Posterior cingulate gyrus (tissue), 11 donors: ENCODE measurements at places on chromosomes 2 and 18.

GRCh38 chr2:147851244-147851930 is 6.6 kb downstream of the ACVR2A start:
- DNase-seq: no peak

GRCh38 chr2:15636972-15637785 is 45.5 kb downstream of the DDX1 start:
- DNase-seq: peak; percentile 91

- DNase-seq: no peak
These were observed 447.4 kb upstream of the TRIB2 start for GRCh38 chr2:12269041-12269972.

- DNase-seq: peak; percentile 7
These were observed 1188.5 kb upstream of the NRXN1 start for GRCh38 chr2:52220393-52220792.

DNA sequence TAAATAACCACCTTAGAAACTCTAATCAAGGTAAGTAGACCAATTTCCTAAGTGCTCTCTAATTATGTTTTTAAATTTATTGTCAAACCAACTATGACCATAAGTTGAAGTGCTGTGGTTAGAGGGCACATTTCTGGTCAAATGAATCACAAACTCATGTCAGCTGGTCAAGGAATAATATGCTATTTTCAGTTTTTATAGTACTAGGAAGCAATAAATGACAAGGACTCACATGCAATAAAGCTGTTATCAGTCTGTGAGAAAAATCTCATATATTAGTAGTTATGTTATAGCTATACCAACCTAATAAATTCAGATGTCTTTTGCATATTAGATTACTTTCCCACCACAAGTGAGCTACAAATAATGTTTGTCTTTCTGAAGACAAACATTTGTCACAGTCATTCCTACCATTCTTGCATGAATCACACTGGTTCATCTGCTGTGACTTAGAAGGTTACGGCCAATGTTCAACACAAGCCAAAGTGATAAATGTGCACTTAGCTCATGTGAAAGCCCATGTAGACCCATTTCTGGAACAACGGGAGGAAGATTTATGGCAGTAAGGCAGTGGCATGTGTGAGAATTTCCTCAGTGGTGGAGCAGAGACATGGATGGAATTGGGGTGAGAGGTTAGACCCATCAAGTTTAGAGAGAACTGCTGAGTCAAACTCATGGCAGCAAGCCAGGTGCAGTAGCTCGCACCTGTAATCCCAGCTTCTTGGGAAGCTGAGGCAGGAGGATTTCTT is 27.4 kb upstream of the CCNYL1 start:
- no peak for DNase-seq

DNA sequence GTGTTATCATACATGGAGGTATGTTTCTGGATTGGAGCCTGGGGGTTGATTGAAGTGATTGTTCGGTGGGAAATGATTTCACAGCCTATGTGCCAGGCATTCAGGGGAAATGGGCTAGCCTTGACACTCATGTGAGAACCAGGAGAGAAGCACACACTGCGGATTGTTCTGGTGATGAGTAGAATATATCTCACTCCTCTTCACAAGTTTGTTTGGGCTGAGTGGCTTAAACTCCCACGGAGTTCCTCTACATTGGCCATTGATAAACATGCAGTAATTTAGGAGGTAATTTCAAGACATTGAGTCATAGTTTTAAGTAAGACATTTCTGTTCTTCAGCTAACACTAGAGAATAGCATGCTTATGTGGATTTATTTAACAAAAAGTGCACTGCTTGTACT is 498.9 kb upstream of the NETO1 start:
- DNase-seq: no peak

GRCh38 chr2:39164089-39164488 is 43.2 kb upstream of the SOS1 start:
- DNase-seq: no peak
